ENCODE measurements at places on chromosomes 6 and 20.

DNA sequence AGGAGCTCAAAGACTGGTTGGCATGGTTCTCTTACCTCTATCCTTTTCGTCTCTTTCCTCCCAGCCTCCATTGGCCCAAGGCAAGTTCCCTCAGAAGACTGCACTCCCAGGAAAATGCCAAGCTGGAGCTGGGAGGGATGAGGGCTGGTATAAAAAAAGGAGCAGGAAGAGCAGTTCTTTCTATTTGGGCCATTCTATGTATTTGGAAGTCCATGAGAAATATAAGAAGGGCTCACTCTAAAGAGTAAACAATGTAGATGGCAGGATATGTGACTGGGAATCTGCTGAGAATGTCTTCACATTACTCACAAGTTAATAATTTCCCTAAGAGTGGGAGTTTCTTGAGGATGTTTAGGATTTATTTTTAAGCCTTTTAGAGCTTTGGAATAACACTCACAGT lies 36.6 kb upstream of the ADTRP start:
- DNase-seq = no peak

- DNase-seq = no peak
Observed at GRCh38 chr6:142118925-142119324, 13.8 kb upstream of the GJE1 start.

GRCh38 chr6:19925533-19925932 lies 88.4 kb downstream of the ID4 start:
- no peak for DNase-seq

- DNase-seq = no peak
Observed at GRCh38 chr6:168495636-168496035, 54.7 kb downstream of the SMOC2 start.

GRCh38 chr6:139398658-139399057 lies 24.2 kb upstream of the CITED2 start:
- DNase-seq = no peak
